A549 treated with CpdA at 1 μM for 4 hours (cell line): ENCODE measurements at places on chromosomes 3 and 15. TPM values are rescaled to one million over a fixed set of nuclear protein-coding genes. Genes with fewer than 3 reads are reported as not detected.

The IL17RB gene
- 0.94 to 1.6 TPM (median 1.1 TPM) in 5 replicates for total RNA-seq

The GNB5 gene
- 46.9 to 56.6 TPM (median 53.0 TPM) in 5 replicates for total RNA-seq

The SPINK8 gene
- not detected in 5 replicates for total RNA-seq

The TMCO5A gene
- not detected in 5 replicates for total RNA-seq

The GBE1 gene
- total RNA-seq: 26.0 to 33.3 TPM (median 30.1 TPM) in 5 replicates

The PPP2R3A gene
- 2.3 to 3.8 TPM (median 2.9 TPM) in 5 replicates for total RNA-seq

The STRA6 gene
- 51.0 to 75.4 TPM (median 63.6 TPM) in 5 replicates for total RNA-seq

The EBLN2 gene
- 0.31 to 0.55 TPM (median 0.53 TPM) in 5 replicates for total RNA-seq

The AGBL1 gene
- not detected in 5 replicates for total RNA-seq

The NEO1 gene
- total RNA-seq: 29.4 to 35.9 TPM (median 33.3 TPM) in 5 replicates

The RAB6B gene
- total RNA-seq: 0.76 to 2.4 TPM (median 2.3 TPM) in 5 replicates

The ZIC1 gene
- total RNA-seq: 0.02 TPM in 1 of 5 replicates, not detected in the others

The ROPN1 gene
- not detected in 5 replicates for total RNA-seq

The CPNE9 gene
- total RNA-seq: 0.13 to 0.41 TPM (median 0.23 TPM) in 4 of 5 replicates, not detected in the other

The CCDC39 gene
- not detected in 5 replicates for total RNA-seq

The EFCC1 gene
- total RNA-seq: 0.06 TPM in 1 of 5 replicates, not detected in the others
